GM10248 (cell line): ENCODE measurements at places on chromosomes 16 and 17.

GRCh38 chr16:3938843-3939624 is 58.5 kb upstream of the CREBBP start:
- DNase-seq = peak; percentile 83

DNA sequence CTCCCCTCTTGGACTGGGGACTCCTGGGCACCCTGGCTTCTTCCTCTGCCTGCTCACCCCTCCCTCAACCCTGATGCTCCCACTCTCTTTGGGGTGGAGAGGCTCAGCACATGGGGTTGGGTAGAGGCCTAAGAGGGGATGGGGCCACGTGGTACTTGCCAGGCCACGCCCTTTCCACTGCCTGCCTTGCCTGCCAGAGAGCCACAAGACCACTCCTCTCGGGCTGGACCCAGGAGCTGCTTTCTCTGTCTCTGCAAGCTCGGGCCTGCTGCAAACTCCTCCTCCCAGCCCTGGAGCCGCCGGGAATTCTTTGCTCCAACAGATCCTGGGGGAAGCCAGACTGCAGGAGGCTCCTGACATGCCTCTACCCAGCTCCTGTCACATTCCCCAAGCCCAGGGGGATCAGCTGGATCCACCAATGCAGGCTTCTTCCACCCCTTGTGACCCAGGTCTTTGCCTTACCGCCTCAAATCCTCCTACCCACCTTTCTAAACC is 11.8 kb downstream of the DLX4 start:
- no peak for DNase-seq

GRCh38 chr16:79408355-79408754 is 192.2 kb downstream of the MAF start:
- no peak for DNase-seq

DNA sequence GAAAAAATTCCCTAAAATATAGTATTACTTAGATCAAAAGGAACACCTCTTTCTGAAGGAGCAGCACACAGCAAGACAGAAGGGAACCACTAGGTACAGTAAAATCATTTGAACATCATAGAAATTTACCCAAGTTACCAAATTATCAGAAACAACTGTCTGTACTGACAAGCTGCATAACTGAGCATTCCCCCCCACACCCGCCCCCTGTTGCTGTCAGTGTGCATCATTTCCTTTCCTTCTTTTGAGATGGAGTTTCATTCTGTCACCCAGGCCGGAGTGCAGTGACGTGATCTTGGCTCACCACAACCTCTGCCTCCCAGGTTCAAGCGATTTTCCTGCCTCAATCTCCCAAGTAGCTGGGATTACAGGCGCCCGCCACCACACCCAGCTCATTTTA is 120.7 kb downstream of the TRIM37 start:
- DNase-seq = no peak

- no peak for DNase-seq
Measured at GRCh38 chr16:76970087-76970744, 220.8 kb upstream of the MON1B start.

DNA sequence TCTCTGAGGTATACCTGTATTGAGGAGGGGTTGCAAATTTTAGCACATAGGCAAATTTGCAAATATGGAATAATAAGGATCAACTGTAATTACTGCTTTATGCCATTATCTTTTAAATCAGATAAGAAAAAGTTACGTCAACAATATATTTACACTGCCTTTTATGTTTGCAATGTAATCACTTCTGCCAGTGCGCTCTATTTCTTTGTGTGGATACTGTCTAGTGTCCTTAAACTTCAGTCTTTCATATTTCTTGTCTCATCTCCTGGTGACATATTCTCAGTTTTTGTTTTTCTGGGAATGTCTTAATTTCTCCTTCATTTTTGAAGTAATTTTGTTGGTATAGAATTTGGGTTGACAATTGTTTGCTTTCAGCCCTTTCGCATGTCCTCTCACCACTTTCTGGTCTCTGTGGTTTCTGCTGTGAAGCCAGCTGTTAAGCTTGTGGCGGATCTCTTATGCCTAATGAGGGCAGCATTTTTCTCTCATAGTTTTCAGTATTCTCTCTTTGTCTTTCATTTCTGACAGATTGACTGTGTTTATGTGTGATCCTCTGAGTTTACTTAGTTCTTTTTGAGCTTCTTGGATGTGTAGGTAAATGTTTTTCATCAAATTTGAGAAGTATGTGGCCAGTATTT is 37.6 kb upstream of the ABCC11 start:
- DNase-seq = peak; percentile 22

DNA sequence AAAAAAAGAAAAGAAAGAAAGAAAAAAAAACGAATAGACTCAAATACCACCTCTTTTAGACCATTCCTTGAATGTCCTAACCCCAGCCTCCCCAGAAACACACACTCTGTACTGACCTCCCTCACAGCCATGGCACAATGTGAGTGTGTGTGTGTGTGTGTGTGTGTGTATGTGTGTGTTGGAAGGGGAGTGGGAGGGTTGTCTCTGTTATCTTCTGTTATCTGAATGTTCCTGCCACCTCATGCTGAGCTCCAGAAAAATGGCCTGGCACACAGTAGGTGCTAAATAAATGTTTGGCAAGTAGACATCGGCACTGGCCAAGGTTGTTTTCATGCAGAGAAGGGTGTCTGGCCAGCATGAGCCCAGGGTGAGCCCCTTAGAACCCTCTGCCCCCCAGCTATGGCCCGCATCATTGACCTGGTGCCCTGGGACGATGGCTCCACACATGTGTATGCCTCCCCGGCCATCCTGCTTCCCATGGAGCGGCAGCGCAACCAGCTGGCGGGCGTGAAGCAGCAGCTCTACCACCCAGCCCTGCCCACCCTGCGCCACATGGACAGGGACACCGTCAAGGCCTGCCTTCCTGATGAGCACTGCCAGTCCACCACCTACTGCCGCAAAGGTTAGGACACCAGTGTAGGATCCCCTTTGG is 6.6 kb upstream of the CNGB1 start:
- no peak for DNase-seq
